ENCODE measurements at places on chromosomes 3 and 15.

- peak; percentile 88 for DNase-seq
These were observed 330.8 kb downstream of the TIGIT start for GRCh38 chr3:114624571-114625181.

DNA sequence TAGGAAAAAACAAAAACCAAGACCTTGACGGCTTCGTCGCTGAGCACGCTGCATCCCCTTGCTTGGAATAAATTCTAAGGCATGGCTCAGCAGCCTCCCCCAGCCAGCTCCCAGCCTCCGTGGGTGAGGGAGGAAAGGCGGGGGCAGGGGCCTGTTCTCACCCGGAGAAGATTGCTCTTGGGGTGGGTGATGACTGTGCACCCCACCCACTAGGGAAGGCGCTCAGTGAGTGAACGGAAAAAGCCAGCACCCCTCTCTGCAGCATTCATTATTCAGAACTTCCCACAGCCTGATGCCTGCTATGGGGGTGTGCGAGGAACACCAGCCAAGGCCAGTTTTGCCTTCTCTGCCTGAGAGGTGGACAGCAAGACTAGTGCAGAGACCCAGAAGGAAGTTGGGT lies 19.3 kb upstream of the NTRK3 start:
- DNase-seq = no peak

DNA sequence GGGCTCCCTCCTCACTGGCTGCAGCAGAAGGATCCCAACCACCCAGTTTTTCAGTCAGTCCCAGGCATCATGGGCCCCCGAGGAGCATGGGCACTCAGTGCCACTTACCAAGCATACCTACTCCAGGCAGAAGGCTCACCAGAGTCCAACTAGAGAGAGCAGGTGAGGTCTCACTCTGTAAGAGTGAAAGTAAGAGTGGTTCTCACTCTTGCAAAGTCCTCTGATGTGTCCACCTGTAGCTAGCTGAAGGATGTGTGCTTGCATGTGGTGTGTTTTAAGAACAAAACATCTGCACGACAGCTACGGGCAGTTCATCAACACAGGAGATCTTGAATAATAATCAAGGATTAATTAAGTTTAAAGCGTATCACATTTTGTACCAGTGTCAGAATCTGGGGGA lies 49.7 kb downstream of the CCK start:
- no peak for DNase-seq

GRCh38 chr15:41648097-41648496 lies 12.1 kb upstream of the MGA start:
- no peak for DNase-seq

GRCh38 chr3:37902674-37903073 lies 41.0 kb downstream of the CTDSPL start:
- no peak for DNase-seq

DNA sequence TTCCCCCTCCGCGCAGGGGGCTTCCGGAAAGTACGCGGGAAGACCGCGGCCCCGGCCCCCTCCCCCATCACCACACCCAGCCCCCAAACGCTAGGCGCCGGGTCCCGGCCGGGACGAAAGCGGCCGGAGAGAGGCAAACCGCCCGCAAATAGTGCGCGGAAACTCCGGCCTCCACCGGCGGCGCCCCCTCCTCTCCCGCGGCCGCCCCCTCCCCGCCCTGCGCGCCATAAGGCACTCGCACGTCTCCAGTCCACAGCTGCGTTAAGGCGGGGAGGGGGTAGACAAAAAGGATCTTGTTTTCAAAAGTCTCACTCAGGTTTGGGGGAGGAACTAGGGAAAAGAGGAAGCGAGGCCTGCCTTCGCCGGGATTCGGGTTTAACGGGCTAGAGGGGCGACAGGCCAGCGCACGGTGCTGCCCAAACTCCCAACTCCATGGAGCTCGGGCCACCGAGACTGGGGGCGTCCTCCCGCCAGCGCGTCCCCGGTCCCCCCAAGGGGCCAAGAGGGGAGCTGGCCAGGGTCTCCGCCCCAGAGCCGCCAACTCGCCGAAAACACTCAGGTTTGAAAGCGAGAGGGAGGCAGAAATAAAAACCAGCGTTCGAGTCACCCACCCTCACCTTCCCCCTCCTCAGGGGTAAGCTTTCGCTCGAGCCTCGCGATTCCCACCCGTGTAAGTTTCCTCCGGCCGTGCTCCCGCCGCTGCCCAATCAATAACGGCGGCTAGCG lies 1.8 kb downstream of the ANP32A start:
- DNase-seq = no peak

- no peak for DNase-seq
These were observed 620 bp upstream of the PYGO1 start for GRCh38 chr15:55588815-55589115.

DNA sequence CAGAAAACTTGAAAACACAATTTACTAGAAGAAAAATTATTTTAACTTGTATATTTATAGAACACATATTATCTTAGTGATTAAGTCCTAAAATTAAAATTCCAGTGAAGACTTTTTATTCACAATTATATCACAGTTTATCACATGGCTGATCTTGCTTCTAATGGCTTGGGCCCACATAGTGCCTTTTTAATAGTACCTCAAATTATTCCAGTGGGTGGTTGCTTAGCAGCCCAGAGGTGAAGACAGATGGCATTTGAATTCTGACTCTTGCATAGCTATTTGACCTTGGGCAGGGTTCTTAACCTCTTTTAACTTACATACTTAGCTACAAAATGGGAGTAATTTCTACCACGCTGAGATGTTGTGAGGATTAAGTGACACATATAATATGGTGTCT lies 214.7 kb upstream of the SGO1 start:
- no peak for DNase-seq

- no peak for DNase-seq
These were observed 384.3 kb upstream of the RARB start for GRCh38 chr3:25043749-25044148.

GRCh38 chr3:5299161-5299560 lies 111.7 kb downstream of the EDEM1 start:
- DNase-seq = no peak

DNA sequence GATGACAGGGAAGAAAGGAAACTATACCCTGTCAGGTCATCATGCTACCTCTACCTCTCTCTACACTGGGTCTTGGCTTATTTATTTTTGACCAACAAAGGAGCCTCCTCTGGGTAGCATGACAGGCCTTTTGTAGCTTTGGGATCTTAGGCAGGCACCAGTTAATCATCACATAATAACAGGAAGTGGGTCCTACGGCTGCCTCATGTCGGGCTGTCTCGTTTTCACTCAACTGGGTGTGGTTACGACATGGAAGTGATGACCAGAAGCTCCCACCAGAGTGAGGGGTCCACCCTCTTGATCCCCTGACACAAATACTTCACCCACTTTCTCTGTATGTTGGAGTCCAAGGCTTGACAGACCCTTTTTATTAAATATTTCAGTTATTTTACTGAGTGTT lies 105.3 kb downstream of the CD47 start:
- DNase-seq = no peak

DNA sequence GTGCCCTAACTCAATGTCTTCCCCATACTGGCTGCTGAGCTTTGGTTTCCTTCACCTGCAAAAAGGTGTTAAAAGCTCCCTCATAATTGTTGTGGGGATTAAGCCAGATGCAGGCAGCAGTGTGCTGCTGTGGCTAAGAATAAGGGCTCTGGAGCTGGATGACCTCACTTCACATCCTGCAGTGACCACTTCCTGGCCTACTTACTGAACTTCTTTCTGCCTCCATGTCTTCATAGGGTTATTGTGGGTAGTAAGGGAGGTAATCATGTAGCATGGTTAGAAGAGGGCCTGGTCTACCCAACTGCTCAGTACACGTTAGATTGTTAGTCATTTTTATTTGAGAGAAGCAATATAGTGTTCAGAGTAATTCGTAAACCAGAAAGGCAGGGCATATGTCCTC lies 18.4 kb downstream of the GYG1 start:
- DNase-seq = no peak

DNA sequence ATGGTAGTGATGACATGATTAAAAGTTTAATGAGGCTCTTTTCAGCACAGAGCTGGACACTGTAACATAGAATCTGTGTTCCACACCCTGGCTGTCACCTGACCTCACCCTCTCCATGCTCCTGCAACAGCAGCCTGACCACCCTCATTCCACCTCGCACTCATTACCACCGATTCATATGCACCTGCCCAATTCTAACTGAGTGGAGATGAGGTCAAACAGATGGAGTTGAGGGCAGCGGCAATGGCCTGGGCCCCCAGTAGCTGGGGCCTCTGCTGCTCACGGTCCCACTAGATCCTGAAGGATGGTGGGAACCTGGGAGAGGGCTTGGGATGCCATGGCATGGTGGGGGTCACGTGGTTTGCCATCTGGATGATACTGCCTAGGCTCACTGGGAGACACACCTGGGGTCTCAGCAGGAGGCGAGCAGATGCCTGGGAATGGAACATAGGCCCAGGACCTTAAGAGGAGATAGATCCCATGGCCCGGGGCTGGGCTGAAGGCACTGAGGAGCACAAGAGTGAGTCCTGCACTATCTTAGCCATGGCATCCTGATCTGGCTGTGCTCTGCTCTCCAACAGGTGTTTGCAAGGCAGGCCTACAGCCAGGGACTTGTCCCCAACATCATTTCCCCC lies 1.3 kb downstream of the SCN5A start:
- no peak for DNase-seq

- DNase-seq = peak; percentile 5
These were observed 1261.7 kb downstream of the ROBO1 start for GRCh38 chr3:78506061-78506460.

DNA sequence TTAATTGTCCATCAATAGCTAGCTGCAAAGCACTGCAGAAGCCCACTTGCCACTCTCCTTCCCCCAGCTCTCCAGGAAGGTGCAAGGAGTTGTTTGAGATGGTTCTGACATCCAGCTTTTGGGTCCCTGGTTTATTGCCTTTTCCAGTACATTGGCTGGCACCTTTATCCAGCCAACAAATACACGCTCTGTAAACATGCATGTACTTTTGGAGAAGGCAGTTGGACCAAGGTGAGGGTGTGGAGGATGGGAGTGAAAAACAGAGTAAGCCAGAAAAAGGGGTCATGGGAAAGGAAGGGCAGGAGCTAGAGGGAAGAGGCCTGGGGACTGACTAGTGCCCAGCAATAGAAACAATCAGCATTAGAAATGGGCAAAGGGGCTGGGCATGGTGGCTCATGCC lies 102.7 kb downstream of the CGNL1 start:
- no peak for DNase-seq

DNA sequence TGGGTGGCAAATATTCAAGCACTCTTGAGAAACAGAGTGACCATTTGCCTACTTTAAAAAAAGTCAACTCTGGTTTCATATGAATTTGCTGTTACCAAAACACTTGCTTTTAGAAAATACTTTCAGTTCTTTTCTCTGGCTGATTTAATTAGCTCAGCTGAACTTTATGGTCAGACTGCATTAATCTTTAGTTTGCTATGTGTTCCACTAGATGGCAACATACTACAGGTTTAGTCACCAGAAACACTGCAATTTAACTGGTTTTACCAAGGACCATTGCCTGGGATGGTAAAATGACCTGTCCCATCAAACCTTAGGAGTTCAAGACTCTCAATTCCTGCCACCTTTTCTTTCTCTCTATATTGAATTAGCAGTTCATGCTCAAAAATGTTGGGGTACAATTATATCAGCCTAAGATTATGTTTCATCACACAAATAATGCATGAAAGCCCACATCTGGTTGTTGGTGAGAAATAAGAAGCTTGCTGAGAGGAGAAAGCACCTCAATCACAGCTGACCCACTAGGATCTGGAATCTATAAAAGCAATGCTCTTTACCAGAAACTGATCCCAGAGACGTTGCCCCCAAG lies 14.2 kb downstream of the EIF4E3 start:
- no peak for DNase-seq

- no peak for DNase-seq
These were observed 78.5 kb upstream of the CCNL1 start for GRCh38 chr3:157238457-157238856.

- no peak for DNase-seq
These were observed 6.4 kb downstream of the CMSS1 start for GRCh38 chr3:99823723-99824711.

DNA sequence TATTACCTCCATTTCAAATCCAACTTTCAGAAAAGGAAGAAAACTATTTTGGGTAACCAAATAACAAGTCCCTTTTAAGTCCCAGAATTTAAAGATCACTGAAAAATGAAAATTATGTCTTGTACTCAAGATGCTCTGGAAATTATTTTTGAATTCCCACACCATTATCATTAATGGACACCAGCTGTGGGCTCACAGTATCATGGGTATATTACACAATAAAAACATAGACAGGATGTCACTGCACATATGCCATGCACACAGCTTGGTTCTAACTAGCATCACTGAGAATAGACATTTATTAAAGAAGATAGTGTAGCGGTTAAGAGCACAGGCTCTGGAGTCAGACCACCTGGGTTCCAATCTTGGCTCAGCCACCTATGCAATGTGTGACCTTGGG lies 130.4 kb downstream of the FRMD5 start:
- DNase-seq = no peak

- DNase-seq = no peak
These were observed 82.3 kb downstream of the LRIG1 start for GRCh38 chr3:66418475-66418931.

- no peak for DNase-seq
These were observed 58.1 kb upstream of the LCTL start for GRCh38 chr15:66623801-66624453.

DNA sequence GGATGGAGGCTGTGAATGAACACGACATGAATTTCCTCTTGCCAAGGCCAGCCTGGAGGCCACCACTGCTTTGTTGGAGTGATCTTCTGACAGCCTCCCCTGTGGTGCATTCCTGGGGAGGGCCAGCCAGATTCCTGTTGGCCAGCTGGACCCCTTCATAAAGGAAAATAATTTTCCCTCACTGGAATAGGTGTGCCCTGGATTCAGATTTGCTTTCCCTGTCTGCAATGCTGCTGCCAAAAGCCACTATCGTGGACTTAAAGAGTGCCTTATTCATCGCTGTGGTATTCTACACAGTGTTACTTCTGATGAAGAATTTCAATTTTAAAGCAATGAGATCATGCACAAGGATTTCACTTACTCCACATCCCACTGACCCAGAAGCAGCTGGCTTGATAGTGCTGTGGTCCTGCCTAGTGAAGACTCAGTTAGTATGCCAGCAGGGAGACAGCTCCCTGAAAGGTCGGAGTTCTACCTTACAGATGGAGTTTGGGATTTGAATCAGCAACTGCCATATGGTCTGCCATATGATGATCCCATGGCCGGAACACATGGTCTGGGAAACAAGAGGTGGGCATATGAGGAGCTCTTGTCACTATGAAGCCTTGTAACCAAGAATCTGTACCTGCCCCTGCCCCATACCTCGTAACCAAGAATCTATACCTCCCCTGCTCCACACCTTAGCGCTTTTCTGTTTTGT lies 145.2 kb downstream of the KLF13 start:
- DNase-seq = peak; percentile 75

- DNase-seq = no peak
These were observed 36.3 kb downstream of the KNL1 start for GRCh38 chr15:40630313-40630712.

GRCh38 chr3:194265505-194265892 lies 85.6 kb downstream of the CPN2 start:
- DNase-seq = peak; percentile 62

DNA sequence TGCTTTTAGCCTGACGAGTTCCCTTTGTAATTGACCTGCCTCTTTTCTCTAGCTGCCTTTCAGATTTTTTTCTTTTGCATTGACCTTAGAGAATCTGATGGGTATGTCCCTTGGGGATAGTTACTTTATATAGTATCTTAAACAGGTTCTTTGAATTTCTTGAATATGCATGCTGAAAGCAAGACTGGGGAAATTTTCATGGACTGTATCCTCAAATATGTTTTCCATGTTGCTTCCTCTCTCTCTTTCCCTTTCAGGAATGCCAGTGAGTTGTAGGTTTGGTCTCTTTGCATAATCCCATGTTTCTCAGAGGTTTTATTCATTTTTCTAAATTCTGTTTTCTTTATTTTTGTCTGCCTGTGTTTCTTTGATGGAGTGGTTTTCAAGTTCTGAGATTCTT lies 81.8 kb upstream of the CPNE4 start:
- no peak for DNase-seq

Measured in AG09309 (cell line).